ENCODE measurements at places on chromosomes 6 and 20. TPM values are rescaled to one million over a fixed set of nuclear protein-coding genes. Genes with fewer than 3 reads are reported as not detected.

C6orf15 gene
- not detected for total RNA-seq

PTCHD4 gene
- 2.9 TPM for total RNA-seq

SLCO4A1 gene
- 3.6 TPM for total RNA-seq

CHRNA4 gene
- total RNA-seq, result not detected

SLC52A3 gene
- not detected for total RNA-seq

OR2J3 gene
- total RNA-seq, result not detected

FAM209B gene
- not detected for total RNA-seq

DEFB132 gene
- not detected for total RNA-seq

GSTA1 gene
- not detected for total RNA-seq

PRDM13 gene
- not detected for total RNA-seq

CALHM4 gene
- 0.46 TPM for total RNA-seq

TRIM31 gene
- total RNA-seq, result not detected

FOXS1 gene
- not detected for total RNA-seq

POU3F2 gene
- not detected for total RNA-seq

FKBP5 gene
- 23.1 TPM for total RNA-seq

KHDC1 gene
- total RNA-seq, result 2.0 TPM

SYNJ2 gene
- total RNA-seq, result 70.4 TPM

FOXF2 gene
- not detected for total RNA-seq

FAM83D gene
- total RNA-seq, result 43.8 TPM

ZNF512B gene
- 8.2 TPM for total RNA-seq

CNKSR3 gene
- total RNA-seq, result 2.9 TPM

MEI4 gene
- not detected for total RNA-seq

LY6G5B gene
- total RNA-seq, result 1.7 TPM

ECT2L gene
- not detected for total RNA-seq

PROKR2 gene
- total RNA-seq, result under 0.01 TPM

TCP11 gene
- total RNA-seq, result under 0.01 TPM

RIMS1 gene
- 0.32 TPM for total RNA-seq

ULBP3 gene
- total RNA-seq, result 6.1 TPM

SNAI1 gene
- 0.46 TPM for total RNA-seq

RPS6KA2 gene
- total RNA-seq, result 68.8 TPM

EFCAB8 gene
- not detected for total RNA-seq

FAM135A gene
- total RNA-seq, result 21.7 TPM

FGD2 gene
- not detected for total RNA-seq

RGS19 gene
- total RNA-seq, result 18.2 TPM

SLC17A1 gene
- total RNA-seq, result not detected

TGM3 gene
- not detected for total RNA-seq

INSM1 gene
- not detected for total RNA-seq

SLC35F1 gene
- total RNA-seq, result under 0.01 TPM

LHFPL5 gene
- total RNA-seq, result not detected

C6orf47 gene
- 18.8 TPM for total RNA-seq

DACT2 gene
- total RNA-seq, result not detected

GMEB2 gene
- 7.0 TPM for total RNA-seq

MEP1A gene
- total RNA-seq, result not detected
